ENCODE measurements at places on chromosomes 11 and 22.
A peak's percentile ranks its signal among the peaks of the same experiment; 100 is the strongest.

GRCh38 chr22:40178417-40179409, 988 bp downstream of the TNRC6B start:
- peak; percentile 29 for DNase-seq

DNA sequence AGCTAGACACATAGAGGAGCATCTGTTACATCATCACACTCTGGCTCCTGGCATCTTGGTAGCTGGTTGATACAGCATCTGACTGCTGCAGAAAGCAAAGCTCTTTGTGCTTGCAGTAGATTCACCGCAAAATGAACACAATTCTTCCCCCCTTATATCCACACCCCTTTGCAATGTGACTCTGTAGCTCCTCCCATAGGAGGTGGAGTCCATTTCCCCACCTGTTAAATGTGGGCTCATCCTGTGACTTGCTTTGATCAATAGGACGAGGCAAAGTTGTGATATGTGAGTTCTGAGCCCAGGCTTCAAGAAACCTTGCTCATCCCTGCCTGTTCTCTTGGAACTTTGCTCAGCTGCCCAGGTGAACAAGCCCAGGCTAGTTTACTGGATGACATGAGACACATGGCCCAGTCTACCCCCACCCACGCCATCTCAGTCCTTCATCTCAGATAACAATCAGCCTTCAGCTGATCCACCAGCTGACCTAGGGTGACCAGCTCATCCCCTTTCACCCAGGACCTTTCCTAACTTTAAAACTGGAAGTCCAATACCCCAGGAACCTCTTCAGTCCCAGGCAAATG, 272.2 kb downstream of the TENM4 start:
- no peak for DNase-seq

DNA sequence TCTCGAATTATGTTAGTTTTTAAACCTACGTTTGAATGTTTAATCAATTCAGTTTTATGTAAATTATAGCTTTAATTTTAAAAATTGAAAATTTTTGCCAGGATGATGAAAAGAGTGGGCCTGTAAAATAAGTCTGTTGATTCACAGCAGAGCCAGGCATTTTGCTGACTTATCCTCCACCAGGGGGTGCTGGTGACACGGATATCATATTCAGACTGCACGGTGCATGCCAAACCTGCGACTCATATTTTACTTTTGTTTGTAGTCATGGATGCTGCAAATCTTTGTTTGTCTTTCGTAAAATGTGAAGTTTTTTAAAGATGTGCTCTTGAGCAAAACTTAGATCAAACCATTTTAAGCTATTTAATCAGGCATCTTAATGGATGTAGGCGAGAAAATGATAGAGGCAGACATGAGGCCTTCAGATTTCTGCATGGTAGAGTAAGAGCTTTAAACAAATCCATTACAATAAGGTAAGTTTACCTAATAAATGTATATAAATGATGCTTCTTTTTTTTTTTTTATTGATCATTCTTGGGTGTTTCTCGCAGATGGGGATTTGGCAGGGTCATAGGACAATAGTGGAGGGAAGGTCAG, 3.6 kb upstream of the OR8B3 start:
- peak; percentile 54 for DNase-seq

DNA sequence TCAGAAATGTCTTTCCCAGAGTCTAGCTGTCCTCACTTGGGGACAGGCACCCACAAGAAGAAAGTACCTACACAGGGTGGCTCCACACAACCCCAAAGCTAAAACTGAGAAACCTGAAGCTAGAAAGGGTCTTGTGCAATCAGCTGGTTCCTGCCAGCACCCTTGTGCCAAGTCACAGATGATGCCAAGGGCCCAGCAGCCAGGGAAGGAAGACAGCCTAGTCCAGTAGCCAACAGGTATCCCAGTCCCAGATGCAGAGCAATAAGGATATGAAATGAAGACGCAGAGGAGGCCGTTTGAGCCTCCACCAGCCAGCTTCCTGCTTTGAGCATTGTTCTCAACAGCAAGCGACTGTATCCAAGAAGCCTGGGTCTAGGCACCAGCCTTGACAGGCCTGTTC, 6.1 kb downstream of the PLEKHA7 start:
- DNase-seq: no peak

DNA sequence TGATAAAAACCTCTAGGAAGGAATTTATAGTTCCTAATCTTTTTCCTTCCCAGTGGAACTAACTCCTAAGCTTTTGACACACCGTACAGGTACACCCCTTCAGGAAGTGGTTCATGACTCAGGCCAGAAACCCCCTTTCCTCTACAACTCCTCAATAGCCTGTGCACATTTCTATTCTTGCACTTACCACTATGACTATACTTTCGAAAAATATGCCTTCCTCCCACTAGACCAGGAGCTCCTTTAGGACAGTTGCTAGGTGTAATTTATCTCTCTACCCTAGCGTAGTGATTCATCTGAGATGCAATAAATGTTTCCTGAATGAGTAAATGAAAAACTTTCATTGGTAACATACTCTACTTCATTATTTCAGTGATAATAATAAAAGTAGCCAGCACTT, 14.5 kb downstream of the MAP6 start:
- peak; percentile 21 for DNase-seq

GRCh38 chr11:27806122-27806521, 105.9 kb upstream of the BDNF start:
- no peak for DNase-seq

DNA sequence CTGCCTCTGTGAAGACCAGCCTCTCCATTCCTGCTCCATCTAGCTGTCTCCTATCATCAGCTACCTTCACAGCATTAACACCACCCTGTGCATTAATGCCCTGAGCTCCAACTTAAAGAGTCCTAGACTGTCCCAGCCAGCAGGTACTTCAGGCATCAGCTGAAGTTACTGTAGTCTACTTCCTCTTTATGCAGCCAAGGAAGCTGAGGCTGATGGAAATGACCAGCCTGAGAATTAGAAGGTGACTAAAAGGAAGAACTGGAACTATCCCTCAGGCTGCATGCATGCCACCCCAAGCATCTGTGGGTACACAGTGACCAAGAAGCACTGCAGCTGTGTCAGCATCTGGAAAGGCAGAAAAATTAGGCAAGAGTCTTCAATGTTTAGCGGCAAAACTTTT, 28.2 kb downstream of the MS4A10 start:
- DNase-seq: no peak

- DNase-seq: no peak
These were observed 61.6 kb upstream of the SLC17A6 start for GRCh38 chr11:22276535-22276934.

DNA sequence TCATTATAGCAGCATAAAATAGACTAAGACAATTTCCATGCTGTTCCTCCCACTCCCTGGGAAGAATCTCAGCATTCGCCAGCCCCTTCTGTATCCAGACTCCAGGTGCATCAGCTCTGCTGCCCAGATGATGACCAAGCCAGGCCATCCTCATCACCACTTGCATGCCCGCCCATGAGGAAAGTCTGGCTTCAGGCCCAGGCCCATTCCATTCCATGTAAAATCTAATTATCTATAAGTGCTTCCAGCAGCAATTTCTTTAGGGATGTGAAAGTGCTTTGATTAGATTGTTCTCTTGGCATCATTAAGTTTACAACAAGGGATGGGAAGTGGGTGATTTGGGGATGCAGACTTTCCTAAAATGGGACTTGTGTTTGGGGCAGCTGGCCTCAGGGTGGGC, 100.3 kb downstream of the INSC start:
- no peak for DNase-seq

- no peak for DNase-seq
These were observed 409.2 kb downstream of the TBC1D22A start for GRCh38 chr22:47171441-47172221.

GRCh38 chr22:31248138-31248745, 36.1 kb downstream of the LIMK2 start:
- peak; percentile 55 for DNase-seq

DNA sequence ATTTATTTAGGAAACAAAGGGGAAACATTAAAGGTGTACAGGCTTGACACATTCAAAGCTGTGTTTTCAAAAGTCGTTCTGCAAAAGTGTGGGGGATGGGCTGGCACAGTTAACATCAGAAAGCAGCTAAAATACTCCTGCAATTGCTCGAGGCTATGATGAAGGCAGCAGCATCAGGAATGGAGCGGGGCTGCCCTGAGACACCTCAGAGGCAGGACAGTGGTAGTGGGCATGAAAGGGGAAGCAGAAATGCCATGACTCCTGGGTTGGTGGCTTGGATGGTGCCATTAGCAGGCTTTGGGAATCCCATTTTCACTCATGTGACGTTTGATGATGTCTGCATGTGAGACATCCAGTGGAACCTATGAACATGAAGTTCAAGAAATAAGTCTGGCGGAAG, 646 bp downstream of the NCAPD3 start:
- peak; percentile 9 for DNase-seq

DNA sequence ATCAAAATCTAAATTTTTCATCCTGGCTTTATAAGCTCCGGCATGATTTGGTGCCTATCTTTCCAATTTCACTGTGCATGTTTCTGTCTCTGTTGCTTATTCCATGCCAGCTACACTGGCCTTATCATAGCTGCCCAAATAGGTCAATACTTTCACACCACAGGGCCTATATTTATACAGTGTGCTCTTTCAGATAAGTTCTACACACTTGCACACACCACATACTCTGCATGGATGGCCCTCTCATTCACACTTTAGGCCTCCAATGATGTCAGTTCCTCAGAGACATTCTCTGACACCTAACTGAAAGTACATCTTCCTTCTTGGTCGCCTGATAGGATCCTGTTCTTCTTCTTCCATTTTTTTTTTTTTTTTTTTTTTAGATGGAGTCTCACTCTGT, 7.0 kb downstream of the ALG8 start:
- no peak for DNase-seq

GRCh38 chr11:83726316-83726715, 440.1 kb upstream of the CCDC90B start:
- DNase-seq: no peak

DNA sequence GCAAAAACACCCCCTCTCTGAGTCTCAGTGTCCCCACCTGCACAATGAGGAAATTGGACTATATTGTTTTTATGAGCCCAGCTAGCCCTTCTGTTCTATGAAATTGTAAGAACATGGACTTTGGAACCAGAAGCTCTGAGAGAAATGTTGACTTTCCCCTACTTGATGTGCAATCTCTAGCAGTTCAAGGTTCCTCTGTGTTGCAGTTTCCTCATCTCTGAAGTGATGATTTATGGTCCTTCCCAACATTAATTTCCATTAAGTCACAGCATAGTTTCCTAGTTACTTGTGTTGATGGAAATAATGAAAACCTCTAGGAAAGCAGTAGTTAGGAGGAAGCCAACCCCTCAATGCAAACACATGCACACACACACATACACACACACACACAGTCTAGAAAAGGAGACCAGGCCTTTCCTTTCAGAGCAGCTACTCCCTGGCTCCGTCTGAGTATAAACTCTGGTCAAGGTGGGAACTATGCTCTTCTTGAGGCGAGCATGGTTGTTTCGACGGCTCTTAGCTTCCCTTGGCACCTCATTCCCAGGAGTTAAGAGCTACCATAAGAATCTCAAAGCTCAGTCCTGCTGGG, 518.4 kb downstream of the SOX6 start:
- DNase-seq: no peak

DNA sequence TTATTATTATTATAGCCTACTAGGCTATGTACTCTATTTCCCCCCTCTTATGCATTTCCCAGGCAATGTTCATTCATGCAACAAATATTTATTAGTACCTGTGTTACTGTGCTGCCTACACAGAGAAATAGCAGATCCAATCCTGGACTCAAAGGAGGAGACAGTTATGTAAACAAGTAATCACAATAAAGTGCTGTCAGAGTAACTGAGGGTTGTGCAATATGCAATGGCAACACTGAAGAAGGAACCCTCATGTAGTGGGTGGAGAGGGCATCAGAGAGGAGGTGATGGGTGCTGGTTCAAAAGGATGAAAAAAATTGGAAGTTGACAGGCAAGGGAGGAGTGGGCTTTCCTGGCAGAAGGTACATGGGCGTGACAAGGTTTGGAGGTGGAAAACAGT, 886 bp upstream of the P4HA3 start:
- DNase-seq: no peak

GRCh38 chr22:46092670-46093410, 57.5 kb upstream of the PPARA start:
- no peak for DNase-seq

- DNase-seq: no peak
These were observed 12.8 kb upstream of the IFTAP start for GRCh38 chr11:36581536-36581935.

DNA sequence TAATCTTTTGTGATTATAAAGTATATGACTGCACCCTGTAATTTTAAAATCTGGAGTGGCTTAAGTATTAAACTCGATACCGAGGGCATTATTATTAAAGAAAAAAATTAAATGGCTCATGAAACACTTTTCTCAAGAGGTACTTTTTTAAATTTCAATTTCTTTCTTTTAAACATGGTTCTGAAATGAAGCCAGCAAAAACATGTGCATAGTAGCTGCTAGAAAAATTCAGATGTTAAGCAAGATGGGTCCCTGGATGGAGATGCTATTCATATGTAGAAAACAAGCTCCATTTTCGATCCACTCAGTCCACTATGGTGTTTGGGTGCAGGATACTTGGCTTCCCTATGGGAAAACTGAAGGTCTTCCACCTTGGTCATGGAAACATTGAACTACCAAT, 189.5 kb downstream of the PGR start:
- no peak for DNase-seq

- no peak for DNase-seq
These were observed 53.1 kb upstream of the SERPIND1 start for GRCh38 chr22:20720692-20721408.

DNA sequence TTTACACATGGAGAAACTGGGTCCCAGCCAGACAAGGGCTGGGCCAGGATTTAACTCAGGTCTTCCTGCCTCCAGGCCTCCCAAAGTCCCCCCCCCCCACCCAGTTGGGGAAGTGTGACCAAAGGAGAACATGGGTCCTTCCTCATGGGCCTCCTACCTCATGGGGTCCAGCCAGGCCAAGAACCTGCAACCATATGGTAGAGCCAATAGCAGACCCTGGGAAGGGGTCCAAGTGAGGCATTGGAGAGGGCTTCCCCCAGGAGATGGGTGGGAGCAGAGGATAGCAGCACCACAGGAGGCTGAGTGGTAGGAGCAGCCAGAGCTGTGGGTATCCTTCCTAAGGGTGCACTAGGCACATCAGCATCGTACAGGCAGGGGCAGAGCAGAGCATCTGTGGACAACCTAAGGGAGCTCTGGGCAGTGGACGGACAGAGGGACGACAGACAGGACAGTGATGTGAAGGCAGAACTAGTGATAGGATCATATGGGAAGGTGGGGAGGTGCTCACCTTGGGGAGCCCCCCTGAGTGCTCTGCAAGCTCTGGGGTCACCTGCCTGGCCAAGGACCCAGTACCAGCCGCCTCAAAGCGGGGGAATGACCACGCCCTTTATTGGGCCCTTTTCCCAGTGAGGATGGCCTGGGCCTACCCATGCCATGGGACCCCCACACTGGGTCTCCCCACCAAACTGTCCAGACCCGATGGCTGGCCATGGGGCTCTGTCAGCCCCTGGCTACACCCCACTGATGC, 4.5 kb downstream of the ARVCF start:
- no peak for DNase-seq

GRCh38 chr11:117095284-117096161, 2.7 kb downstream of the SIK3 start:
- DNase-seq: no peak
